ENCODE measurements at places on chromosomes 12 and 14. TPM values are rescaled to one million over a fixed set of nuclear protein-coding genes. Genes with fewer than 3 reads are reported as not detected.

Gene ARID4A
- 34.5 TPM for polyA plus RNA-seq

Gene CLEC1A
- not detected for polyA plus RNA-seq

Gene CRY1
- polyA plus RNA-seq = 25.4 TPM

Gene KLRD1
- polyA plus RNA-seq = 0.68 TPM

Gene MORN3
- polyA plus RNA-seq = 8.7 TPM

Gene LIN7A
- not detected for polyA plus RNA-seq

Gene IFT43
- 19.1 TPM for polyA plus RNA-seq

Gene NRL
- polyA plus RNA-seq = 2.6 TPM

Gene TAS2R8
- polyA plus RNA-seq = not detected

Gene RFX4
- polyA plus RNA-seq = not detected

Gene PSME2
- 435 TPM for polyA plus RNA-seq

Gene SOAT2
- polyA plus RNA-seq = 0.31 TPM

Gene E2F7
- polyA plus RNA-seq = not detected

Gene GALNT6
- 14.0 TPM for polyA plus RNA-seq

Gene RND1
- 0.94 TPM for polyA plus RNA-seq

Gene SP7
- 0.18 TPM for polyA plus RNA-seq

Gene PRR4
- polyA plus RNA-seq = 2.3 TPM

Gene TAS2R30
- polyA plus RNA-seq = not detected

Gene SGPP1
- polyA plus RNA-seq = 13.1 TPM

Gene AMDHD1
- polyA plus RNA-seq = 0.41 TPM

Gene BICDL1
- polyA plus RNA-seq = 2.7 TPM

Gene SYT1
- not detected for polyA plus RNA-seq

Gene LTB4R
- polyA plus RNA-seq = 9.1 TPM

Gene TMED10
- 204 TPM for polyA plus RNA-seq

Gene CIDEB
- polyA plus RNA-seq = 19.3 TPM

Gene PPP1R3E
- polyA plus RNA-seq = 1.6 TPM

Gene SERPINA10
- polyA plus RNA-seq = not detected

Gene PRH2
- not detected for polyA plus RNA-seq

Gene C3AR1
- 0.54 TPM for polyA plus RNA-seq

Gene PIANP
- 0.22 TPM for polyA plus RNA-seq

Gene TPH2
- polyA plus RNA-seq = not detected

Gene NAV3
- not detected for polyA plus RNA-seq

Gene MYO1H
- polyA plus RNA-seq = not detected

Gene SARNP
- polyA plus RNA-seq = 89.7 TPM

Gene TRPV4
- polyA plus RNA-seq = not detected

Gene INHBC
- polyA plus RNA-seq = not detected

Gene CLEC9A
- polyA plus RNA-seq = not detected

Gene ACOT6
- polyA plus RNA-seq = not detected

Gene KCNMB4
- 1.1 TPM for polyA plus RNA-seq

Gene GALNT8
- polyA plus RNA-seq = 0.06 TPM

Gene KRT73
- 6.2 TPM for polyA plus RNA-seq

Gene ALDH2
- 0.99 TPM for polyA plus RNA-seq

Gene INHBE
- not detected for polyA plus RNA-seq

Gene VEZT
- polyA plus RNA-seq = 23.2 TPM

Gene CLEC6A
- not detected for polyA plus RNA-seq

Gene CLMN
- polyA plus RNA-seq = 1.2 TPM

Gene SLCO1A2
- not detected for polyA plus RNA-seq

Gene TIGAR
- 6.6 TPM for polyA plus RNA-seq

Gene LRIG3
- not detected for polyA plus RNA-seq

Gene SRRM4
- polyA plus RNA-seq = not detected

Gene LLPH
- 31.1 TPM for polyA plus RNA-seq

Gene RPS6KL1
- 2.0 TPM for polyA plus RNA-seq

Gene SPTLC2
- 12.7 TPM for polyA plus RNA-seq

Gene IL31
- polyA plus RNA-seq = not detected

Gene LRRC10
- not detected for polyA plus RNA-seq

Gene LRFN5
- not detected for polyA plus RNA-seq

Gene KLRG1
- 11.7 TPM for polyA plus RNA-seq

Gene C12orf54
- not detected for polyA plus RNA-seq

Gene PRB2
- not detected for polyA plus RNA-seq

Gene HHIPL1
- polyA plus RNA-seq = not detected
